ENCODE measurements at places on chromosomes 3 and 15.

DNA sequence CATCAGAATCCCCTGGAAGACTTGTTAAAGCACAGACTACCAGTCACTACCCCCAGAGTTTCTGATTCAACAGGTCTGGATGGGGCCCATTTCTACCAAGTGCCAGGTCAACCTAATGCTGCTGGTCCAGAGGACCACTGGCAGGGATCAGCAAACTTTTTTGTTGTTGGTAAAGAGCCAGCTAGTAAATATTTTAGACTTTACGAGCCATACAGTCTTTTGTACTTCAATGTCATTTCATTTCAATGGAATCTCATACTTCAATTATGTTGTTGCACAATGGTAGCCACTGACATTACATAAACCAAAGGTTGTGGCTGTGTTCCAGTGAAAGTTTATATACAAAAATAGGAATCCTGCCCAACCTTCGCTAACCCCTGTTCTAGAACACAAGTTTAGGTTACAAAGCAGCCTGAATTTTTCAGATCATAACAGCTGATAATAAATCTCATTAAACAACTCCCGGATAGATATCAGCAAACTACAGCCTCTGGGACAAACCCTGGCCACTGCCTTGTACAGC, 28.7 kb downstream of the ULK4 start:
- peak; percentile 82 for DNase-seq

- DNase-seq = peak; percentile 60
Measured at GRCh38 chr15:71083349-71083748, 31.9 kb upstream of the THSD4 start.

- DNase-seq = no peak
Measured at GRCh38 chr3:133330065-133330464, 69.8 kb upstream of the BFSP2 start.

- no peak for DNase-seq
Measured at GRCh38 chr3:127226946-127227842, 34.3 kb downstream of the PRR23E start.

GRCh38 chr3:187913617-187914033, 168.4 kb upstream of the BCL6 start:
- peak; percentile 65 for DNase-seq

DNA sequence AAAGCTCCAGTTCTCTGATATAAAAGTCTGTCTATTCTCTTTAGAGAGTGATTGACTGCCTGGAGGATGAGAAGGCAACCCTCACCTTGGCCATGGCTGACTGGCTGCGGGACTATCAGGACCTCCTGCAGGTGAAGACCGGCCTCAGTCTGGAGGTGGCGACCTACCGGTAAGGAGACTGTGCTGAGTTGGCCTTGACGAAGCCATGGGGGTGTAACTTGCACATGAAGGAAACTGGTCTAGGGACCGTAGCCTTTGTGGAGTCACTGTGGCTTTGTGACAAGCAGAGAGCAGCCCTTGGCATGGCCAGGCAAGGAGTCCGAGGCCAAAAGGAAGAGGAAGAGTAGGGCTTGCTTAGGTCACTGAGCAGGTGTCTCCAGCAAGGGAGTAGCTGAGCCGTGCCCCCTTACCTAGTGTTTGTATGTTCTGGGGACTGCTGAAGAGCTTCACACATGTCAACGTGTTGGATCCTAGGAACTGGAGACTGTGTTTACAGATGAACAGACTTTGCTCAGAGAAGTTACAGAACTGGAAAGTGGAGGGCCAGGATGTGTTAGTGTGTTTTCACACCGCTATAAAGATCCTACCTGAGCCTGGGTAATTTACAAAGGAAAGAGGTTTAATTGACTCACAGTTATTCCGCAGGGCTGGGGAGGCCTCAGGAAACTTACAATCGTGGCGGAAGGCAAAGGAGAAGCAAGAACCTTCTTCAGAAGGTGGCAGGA, 8.8 kb downstream of the SYNM start:
- no peak for DNase-seq

DNA sequence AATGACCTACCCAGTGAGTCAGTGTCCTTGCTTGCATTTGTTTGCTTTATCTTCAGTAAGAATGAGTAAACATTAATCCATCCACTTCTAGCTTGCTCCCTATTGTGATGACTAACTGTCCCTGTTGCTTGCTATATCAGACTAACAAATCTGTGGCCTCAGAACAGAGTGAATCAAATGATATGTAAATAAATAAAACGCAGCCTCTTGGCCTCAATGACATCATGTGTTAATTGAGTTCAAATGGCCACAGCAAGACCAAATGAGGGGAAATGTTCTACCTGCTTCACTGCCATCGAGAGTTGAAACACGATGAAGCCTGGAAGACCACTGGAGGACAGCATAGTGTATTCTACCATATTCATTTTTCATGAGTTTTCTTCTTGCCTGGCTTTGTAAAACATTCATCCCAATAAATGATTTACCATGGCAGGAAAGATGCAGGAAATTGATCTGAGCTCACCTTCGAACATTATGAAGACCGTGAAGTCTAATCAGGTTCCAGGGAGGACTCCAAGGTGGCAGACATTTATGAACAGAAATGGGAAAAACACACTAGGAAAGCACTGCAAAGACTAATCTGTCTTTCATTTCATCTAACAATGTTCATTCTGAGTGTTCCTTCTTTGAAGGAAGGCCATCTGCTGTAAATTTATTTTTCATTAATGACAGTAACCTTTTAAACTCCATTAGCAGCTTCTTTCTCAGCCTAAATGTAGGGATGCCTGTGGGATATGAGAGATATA, 1144.5 kb downstream of the TUSC7 start:
- DNase-seq = no peak

DNA sequence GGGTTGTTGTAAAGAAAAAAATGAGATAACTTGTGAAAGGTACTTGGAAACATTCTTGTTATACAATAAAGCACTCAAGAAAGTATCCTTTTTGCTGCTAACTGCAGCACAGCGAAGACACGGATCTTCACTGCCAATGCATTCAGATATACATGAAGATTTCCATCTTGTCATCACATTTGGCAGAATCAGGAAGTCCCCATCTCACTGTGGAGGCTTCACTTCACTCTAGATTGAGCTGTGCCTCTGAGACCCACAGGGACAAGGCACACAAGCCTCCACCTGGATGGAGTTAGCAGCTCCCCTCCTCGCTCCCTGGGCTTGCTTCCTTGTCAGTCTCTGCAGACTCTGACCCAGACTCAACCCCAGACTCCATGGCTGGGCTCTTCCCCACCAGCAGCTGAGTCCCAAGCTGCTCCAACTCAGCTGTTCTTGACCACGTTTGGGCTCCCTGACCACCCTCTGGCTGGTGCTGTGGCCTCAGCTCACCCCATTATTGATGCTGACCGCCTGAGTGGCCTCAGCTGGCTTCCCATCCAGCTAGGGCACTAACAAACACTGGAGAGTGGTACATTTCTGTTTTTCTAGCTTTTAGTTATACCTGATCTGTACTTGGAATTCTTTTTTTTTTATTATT, 45.4 kb upstream of the SMAD3 start:
- DNase-seq = no peak

- no peak for DNase-seq
Measured at GRCh38 chr15:70420948-70421482, 323.3 kb upstream of the TLE3 start.

DNA sequence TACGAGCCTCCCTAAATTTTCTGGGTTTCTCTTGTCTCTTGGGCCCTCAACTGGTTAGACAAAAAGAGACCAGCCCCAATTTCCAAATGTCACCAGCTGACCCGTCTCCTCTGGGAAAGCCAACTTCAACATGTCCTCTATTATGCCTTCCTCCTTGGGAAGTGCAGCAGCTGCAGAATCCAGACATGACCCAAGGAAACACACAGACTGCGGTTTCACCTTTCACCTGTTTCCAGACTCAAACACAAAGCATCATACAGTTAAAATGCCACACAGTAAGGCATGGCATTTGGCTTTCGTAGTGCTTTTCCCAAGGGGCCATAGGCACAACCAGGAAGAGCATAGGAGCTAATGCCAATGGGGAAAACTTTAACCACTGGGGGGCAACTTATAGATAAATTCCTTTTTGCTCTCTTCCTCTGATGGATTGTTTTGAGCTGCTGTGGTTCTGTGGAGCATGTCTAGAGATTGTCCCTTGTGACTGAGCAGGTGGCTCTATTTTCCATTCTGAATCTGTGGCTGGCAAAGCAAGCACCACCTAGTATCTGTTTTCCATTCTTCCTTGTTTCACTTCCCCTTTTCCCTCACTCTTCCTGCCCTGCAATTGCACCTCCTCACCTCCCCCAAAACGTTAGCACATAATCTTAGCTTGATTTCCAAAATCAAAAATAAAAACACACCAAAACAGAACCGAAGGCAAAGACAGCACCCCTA, 49.3 kb downstream of the HHLA2 start:
- peak; percentile 3 for DNase-seq

DNA sequence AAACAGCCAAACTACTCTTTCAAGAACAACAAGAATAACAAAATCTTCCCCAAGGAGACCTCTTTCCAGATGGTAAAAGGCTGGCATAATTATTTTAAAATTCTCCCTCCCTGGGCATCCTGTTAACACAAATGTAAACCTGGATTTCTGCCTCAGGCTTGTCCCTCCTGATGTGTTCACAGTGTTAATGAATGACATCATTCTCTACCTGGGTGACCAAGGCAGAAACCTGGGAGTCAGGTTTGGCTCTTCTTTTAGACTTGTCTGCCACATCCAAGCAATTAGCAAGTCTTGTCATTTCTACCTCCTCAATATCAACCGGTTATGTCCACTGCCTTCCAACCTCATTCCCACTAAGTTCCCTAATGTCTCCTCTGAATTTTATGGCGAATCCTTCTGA, 368.7 kb upstream of the TBL1XR1 start:
- DNase-seq = no peak

DNA sequence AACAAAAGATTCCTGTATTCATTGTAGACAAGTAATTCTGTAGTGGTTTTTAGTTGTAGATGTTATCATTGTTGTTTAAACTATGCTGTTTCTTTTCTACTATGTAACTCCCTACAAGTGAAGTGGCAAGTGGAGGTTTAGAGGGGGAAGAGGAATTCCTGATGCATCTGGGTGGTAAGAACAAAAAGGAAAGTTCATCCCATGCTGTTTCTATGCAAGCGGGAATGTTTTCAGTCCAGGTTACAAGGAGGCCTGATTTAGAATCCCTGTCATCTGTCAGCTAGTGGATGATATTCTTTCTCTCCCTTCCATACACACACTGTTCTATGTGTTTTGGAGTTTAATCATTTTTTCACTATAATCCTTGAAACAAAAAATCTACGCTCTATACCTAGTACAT, 67.4 kb downstream of the IMPG2 start:
- DNase-seq = no peak

- DNase-seq = no peak
Measured at GRCh38 chr15:85955501-85956391, 123.9 kb upstream of the AGBL1 start.

GRCh38 chr3:40207796-40208195, 101.7 kb upstream of the EIF1B start:
- DNase-seq = no peak

DNA sequence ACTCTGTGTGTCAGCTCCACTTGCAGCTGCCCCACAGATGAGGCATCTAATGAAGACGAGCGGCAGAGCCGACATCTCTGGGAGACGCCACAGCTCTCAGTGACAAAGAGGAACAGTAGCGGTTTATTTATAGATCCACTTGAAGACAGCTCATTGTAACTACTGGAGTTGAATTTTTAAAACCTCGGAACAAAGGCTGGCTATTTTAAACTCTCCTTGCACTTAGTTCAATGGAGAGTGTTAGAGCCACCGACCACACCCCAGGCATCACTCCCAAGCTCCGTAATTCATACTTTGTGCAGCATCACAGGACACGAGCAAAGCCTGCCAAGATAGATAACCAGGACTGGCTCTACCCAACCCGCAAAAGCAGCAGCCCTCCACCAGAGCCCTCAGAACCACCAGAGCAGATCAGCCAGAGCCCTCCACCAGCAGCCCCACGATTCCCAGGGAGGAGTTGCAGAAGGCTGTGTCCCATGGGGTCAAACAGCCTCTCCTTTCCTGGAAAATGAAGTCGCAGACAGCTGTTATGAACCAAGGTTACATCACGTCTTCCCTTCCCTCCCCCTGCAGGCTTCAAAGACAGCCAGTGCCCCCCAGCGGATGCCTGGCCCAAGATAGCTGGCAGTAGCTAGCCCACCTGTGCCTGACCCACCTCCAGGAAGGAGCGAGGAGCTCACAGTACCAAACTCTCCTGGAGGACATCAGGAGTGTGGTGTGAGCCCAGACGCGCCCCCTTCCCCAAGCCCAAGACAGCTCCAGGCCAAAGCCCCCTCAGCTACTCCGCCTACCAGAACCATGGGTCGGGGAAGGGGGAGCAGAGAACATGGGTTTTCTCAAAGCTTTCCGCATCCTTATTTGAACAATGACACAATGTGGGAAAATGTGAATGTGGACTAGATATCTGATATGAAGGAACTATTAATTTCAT, 45.7 kb downstream of the POC1A start:
- peak; percentile 51 for DNase-seq

DNA sequence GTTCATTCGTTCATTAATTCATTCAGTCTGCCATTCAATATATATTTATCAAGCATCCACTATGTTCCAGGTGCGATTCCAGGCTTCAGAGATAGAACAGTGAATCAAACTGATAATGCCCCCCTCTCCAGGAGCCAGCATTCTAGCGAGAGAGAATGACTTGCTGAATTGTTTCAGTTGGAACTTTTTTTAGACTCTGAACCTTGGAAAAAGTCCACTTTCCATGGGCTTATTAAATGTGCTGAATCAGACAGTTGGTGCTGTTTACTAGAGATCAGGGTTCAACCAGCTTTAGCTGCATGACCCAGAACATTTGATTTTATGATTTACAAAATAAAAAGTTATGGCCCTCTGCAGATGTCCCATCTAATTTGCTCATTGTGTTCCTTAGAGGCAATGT, 213.2 kb downstream of the THSD4 start:
- no peak for DNase-seq

DNA sequence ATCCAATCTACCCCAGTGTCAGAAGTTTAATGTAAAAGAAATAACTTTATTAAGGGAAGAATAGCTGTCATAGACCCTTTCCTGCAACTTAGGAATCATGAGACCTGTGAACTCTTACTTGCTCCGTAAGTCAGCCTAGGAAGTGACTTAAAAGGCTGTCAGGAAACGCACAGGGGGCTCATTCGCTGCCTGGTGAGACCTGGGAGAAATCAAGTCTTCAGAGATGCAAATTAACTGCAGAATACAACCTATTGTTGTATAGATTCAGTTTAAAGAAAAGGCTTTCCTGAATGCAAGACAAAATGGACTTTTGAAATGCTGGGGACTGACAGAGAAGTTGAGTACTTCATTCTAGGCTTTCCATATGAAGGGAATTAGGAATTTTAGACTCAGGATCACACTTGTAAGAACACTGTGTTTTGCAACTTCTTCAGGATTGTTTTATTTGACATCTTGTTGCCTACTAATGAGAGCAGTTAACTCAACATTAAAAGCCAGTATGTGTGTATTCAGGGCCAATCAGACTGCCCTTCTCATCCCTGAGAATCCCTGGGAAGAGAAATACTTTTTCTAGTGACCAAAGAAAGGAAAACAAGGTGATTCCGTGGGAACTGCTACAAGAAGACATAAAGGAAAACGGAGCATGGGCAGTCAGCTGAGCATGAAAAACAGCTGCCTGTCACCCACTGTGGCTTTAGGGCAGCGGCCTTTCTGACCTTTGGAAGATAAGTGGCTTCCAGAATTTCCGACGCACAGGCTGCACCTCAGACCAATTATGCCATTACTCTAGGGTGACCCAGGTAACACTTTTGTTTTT, 18.5 kb upstream of the DPPA4 start:
- no peak for DNase-seq

GRCh38 chr3:15390460-15390859, 36.9 kb downstream of the METTL6 start:
- no peak for DNase-seq

GRCh38 chr15:53351373-53351772, 408.1 kb downstream of the WDR72 start:
- DNase-seq = no peak

GRCh38 chr15:101110681-101111569, 140.9 kb downstream of the CHSY1 start:
- DNase-seq = no peak
